ENCODE measurements at places on chromosomes 6 and 20.

- no peak for DNase-seq
These were observed 169.1 kb upstream of the PTCHD4 start for GRCh38 chr6:48280035-48280620.

DNA sequence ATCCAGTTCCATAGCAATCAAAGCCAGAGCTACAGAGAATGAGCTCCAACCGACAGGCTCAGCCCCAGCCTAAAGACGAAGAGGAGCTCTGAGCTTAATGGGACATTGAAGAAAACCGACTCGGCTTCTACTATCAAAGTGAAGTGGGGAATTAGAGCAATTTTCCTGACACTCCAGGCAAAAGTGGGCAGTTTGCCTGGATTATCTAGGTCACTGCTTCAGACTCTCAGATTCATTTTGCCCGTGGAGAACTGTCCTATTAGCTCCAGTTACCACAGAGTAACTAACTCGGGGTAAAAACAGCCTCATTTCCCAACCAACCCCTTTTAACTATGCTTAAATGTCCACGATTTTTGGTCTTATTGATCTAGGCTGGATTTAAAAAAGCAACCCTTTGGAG, 592.1 kb upstream of the NRSN1 start:
- DNase-seq, result peak; percentile 65

DNA sequence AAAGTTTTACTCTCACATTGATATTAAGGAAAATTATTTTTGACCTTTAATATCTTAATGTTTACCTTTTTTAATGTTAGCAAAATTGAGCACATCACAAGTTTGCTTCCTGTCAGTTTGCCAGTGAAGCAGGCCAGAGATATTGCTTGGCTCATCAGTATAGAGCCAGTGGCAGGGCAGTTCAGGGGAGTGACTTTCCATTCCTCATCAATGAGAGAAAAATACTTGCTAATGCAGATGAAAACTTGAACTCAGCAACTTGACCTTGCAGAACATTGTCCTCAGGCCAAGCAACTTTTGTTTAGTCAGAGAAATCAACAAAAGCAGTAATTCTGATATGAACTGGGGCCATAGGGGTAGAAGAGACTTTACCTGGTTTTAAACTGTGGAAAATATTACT, 6.9 kb downstream of the TAB2 start:
- no peak for DNase-seq

GRCh38 chr6:167501831-167502385, 177.0 kb downstream of the TTLL2 start:
- no peak for DNase-seq

DNA sequence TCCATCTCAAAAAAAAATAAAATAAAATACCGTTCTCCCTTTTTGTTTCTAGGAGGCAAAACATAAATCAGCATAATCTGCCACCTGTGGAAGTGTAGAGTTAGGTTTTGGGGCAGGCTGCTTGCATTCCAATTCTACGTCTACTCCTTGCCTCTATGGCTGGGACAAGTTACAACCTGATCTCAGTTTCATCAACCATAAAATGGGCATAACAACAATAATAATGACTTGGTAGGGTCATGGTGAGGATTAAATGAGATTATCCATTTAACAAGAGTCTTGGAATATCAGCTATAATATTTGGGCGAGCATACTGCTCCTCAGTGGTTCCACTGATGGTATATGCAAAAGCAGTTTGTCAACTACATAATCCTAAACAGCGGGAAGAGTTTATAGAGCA, 3.7 kb upstream of the RAE1 start:
- DNase-seq, result no peak

DNA sequence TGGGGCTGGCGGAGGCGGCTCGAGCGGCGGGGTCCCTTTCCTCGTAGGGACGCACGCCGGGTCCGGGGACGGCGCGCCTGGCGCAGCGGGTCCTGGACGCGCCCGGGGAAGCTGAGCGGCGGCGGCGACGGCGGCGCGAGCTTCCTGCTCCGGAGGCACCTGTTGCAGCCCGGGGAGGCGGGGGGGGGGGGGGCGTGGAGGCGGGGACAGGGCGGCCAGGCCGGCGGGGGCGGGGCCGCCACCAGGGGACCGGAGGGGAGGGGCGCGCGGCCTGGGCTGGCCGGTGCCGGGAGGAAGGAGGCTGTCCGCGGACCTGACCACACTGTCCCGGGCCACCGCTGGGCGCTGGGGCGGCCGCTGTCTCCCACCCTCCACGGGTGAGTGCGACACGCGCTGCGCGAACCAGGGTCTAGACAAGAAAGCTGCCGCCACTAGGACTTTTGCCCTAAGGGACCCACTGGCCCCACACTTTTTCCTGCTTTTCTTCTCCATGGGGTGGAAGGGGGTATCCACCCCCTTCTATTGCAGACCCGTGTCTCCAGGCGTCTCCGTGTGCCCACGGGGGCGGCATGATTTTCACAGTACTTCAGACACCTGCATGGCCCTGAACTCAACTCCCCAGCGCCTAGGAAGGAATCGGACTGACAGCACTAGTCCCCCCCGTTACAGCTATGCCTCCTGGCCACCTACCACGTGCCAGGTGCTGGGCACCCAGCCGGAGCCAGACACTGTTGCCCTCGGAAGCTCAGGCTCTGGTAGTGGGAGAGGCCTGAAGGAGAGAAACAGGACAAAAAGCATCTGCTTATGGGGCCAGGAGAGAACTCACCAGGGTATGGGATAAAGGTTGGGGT, at the start of gene NFATC2:
Gene NFATC2 (minus strand): TSS at position 149 of the 851 bp plus-strand sequence. CDS start 220 bp downstream, outside the sequence.
- DNase-seq, result no peak

DNA sequence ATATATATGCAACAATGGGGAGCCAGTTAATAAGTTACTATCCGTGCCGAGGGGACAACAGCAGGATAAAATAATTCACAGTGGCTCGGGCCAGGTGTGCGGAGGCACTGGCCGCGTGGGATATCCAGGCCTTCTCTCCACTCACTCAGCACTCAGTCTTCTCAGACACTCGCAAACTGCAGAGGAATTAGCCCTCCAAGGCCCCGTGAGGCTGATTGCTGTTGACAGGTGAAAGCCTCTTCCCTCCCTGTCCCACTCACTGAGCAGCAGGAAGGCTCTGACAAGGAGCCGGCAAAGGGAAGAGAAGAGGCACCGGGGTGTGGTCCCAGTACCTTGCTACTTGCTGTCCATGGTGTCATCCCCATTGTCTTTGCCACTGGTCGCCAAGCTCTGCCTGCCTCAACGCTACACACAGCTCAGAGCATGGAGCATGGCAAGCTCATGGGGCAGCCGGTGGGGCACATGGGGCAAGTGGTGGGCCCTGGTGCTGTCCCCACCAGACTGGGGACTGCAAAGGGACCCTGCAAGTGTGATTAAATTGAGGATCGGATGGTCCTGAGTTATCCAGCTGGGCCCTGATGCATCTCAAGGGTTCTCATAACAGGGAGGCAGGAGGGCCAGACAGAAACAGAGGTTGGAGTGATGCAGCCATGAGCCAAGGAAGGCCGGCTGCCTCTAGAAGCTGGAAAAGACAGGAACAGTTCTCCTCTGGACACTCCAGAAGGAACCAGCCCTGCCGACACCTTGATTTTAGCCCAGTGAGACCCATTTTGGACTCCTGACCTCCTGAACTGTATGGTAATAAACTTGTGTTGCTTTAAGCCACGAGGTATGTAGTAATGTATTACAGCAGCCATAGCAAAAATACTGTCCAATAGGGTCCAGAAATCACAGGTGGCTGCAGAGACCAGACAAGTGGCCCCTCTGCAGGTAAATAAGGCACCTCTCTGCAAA, 119.7 kb downstream of the PSMB1 start:
- DNase-seq, result no peak

GRCh38 chr20:63680857-63681608, 15.4 kb upstream of the TNFRSF6B start:
- no peak for DNase-seq

- DNase-seq, result no peak
These were observed 30.4 kb downstream of the SLC2A4RG start for GRCh38 chr20:63769891-63770474.

- DNase-seq, result peak; percentile 7
These were observed 25.0 kb downstream of the TTK start for GRCh38 chr6:80029470-80029869.

DNA sequence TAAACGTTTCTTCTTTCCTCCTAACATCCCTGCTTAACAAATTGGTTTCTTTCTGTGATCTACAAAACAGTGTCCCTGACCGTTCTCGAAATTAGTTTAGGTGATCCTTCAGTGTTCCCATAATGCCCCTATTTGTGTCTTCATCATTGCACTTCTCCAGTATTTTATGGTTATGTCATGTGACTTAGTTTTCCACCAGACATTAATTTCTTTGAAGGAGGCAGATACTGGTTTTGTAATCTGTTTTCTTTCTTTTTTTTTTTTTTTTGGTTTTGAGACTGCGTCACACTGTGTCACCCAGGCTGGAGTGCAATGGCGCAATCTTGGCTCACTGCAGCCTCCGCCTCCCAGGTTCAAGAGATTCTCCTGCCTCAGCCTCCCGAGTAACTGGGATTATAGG, 49.2 kb downstream of the FAM217A start:
- DNase-seq, result no peak

GRCh38 chr6:3457710-3458602, 1.1 kb upstream of the SLC22A23 start:
- DNase-seq, result no peak

GRCh38 chr20:47187450-47188195, 168.9 kb downstream of the ZMYND8 start:
- DNase-seq, result no peak

DNA sequence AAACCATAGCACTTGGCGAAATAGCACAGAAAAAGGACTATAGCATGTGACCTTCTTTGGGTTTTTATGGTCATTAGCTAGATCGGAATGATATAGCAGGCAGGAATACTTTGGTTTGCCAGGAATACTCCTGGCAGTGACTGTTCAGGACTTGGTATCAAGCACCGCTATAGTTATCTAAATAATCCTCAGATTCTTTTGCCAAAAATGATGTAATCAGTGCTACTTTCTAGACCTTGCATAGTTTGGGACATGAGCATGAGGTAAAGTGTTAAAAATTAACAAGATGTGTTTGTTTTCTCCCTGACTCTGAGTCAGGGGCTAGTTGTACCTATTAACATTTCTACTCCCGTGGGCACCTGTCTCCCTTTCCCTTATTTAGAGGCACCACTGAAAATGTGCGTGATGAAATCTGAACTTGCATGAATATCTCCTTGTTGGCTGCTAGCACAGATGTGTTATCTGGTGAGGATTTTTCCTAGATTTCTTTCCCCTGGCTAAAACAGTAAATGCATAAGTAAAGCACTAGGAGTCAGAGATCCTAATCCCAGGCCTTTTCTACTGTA, 511.0 kb downstream of the CDKAL1 start:
- DNase-seq, result no peak

- no peak for DNase-seq
These were observed 294.3 kb upstream of the QKI start for GRCh38 chr6:163120223-163120622.

DNA sequence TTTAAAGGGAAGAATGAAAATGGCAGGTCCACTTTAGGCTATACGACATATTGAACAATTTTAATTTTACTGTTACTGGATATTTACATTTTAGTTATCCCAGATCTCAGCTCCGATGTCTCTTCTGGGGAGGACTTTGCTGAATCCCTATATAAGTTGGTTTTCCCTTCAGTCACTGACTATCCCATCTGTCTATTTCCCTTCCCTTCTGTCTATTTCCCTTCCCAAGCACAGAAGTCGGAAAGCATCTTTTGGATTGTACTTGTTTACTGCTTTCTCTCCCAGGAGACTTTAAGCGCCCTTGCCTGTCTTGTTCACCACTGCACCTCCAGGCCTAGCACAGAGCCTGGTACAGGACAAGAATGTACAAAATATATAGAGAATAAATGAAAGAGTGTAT, 165.8 kb upstream of the SALL4 start:
- DNase-seq, result no peak

DNA sequence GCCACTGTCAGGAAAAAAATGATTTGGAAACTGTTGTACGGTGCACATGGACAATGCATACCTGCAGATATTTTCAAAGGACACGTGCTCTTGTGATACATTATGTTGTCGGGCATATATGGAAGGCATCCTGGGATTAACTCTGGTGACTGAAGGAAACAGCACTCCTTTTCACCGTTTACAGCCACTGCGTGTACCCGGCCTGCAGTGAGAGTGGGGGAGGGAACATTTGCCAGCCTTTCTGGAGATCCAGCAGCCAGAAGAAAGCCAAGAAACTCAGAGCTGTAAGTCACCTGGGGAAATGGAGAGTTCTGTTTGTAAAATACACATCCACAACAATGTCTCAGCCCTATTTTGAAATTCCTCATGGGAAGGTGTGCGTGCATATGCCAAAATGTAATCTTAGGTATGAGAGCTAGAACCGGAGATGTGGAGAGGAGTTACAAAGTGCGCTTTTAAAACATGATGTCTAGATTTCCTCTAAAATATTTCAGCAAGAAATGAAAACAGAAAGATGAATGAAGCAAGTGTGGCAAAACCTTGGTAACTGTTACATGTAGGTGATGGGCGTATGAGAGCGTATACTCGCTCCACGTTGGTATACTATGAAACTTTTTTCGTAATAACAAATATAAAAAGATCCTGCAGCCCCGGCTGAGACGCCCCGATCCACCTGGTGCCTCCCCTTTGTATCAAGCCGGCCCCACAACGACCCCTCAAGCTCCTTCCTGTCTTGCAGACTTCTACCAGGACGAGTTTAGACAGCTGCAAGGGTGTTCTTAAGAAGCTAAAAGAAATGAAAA, 8.6 kb upstream of the FOXF2 start:
- DNase-seq, result no peak

DNA sequence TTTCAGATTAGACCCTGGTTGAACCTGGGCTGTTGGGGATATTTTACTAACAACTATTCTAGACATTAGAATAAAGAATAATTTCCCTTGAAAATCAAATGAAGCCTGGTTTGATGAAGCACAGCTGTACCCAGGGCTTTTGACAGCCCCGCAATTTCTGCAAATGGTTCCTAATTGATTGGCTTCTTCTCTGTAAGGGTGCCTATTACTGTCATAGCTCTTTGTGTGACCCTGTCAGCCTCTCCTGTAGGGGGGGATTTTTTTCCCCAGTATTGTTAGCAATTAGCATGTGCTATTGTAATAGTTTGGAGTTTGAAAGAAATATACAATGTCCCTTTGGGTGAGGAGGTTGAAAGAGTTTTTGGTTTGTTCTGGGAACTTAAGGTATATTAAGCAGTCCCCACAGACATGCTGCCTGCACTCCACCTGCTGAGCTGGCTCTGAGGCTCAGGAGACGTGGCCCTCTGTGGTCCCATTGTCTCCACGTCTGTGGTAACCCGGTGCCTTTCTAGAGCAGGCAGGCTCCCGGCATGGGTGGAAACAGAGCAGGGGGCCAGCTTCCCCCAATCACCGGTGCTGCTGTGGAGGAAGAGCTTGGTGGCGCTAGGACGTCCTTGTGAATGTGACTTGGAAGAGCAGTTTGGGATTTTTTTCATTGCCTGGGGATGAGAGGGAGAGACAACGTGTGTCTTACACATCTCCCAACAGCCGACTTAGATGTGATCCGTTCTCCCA, 47.3 kb upstream of the CLDN20 start:
- no peak for DNase-seq

DNA sequence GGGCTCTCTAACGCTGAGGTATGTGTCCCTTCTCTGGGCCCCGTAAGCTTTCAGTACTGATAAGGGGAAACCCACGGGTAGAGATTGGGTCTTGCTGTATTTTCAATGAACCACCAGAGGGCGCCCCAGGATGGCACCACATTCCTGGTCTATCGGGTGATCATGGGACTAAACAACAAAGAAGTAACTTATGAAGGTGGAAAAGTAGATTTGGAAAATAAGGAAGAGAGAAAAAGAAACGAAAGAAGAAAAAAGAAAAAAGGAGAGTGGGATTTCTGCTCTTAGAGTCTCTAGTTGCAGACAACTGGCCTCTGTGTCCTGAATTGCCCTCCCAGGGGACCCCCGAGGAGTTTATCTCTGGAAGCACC, 93.8 kb downstream of the GMPR start:
- peak; percentile 74 for DNase-seq
